ENCODE measurements at places on chromosomes 5 and 9.

- peaks cover 50% of the 10 kb centered on the region for H3K36me3 ChIP-seq
- peaks cover 48% of the 10 kb centered on the region for H3K4me1 ChIP-seq
- H3K27ac ChIP-seq: peak overlapping the region; percentile 50
- ATAC-seq: peak; percentile 44
- H3K27me3 ChIP-seq: no peaks in the 10 kb centered on the region
Observed at GRCh38 chr9:127942216-127943010, 4.8 kb upstream of the DPM2 start.

DNA sequence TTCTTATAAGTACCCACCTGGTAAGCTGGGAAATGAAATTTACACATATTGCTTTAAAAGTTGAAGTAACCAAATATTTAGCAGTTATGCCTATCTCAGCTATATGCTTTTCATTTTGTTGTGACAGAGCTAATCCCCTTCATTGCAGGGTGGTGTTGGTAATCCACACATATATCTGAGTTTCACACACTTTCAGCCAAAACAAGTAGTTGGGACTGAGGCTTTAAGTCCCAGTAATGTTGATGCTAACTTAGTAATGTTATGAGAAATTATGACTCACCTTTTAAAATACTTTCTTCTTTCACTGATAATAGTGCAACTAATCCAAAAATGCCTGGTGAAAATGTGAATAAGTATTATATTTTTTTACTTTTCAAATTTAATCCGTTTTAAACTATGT, 19.2 kb upstream of the RICTOR start:
- no peak overlapping the region for H3K27ac ChIP-seq
- H3K4me1 ChIP-seq: no peaks in the 10 kb centered on the region
- no peaks in the 10 kb centered on the region for H3K36me3 ChIP-seq
- no peak overlapping the region for H3K4me3 ChIP-seq
- H3K27me3 ChIP-seq: peaks cover 8% of the 10 kb centered on the region

GRCh38 chr9:3441197-3441816, 84.5 kb downstream of the RFX3 start:
- peaks cover 19% of the 10 kb centered on the region for H3K4me1 ChIP-seq
- ATAC-seq: peak; percentile 76
- H3K27ac ChIP-seq: no peak overlapping the region
- H3K27me3 ChIP-seq: no peaks in the 10 kb centered on the region
- peaks cover 7% of the 10 kb centered on the region for H3K36me3 ChIP-seq

DNA sequence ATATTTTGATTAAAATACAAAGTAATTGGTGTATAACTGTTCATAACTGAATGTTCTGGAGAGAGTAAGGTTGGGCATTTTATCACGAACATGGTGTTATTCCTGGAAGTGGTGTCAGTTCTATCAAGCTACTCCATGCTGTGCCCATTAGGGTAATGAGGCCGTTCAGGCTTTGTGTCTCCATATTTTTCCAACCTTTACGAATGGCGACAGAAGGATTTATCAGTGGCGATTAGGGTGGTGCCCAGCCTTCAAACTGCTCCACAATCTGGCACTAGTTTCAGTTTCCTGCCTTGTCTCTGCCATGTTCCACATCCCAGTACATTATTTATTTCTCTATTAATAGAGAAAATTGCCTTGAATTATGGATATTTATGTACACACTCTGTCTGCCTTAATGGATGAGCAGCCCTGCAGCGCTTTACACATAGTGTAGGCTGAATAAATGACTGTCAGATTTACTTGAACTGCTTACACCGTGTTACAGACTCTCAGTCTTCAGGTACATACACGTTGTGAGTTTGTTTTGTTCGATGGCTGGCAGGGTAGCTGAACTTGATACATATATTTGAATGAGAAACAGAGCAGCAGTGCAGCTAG, 23.9 kb upstream of the TMC1 start:
- no peaks in the 10 kb centered on the region for H3K36me3 ChIP-seq
- H3K27ac ChIP-seq: no peak overlapping the region
- no peaks in the 10 kb centered on the region for H3K4me1 ChIP-seq
- no peak overlapping the region for H3K4me3 ChIP-seq
- no peak for ATAC-seq

GRCh38 chr5:59528202-59528862, 365.2 kb downstream of the PDE4D start:
- ATAC-seq: no peak
- H3K27me3 ChIP-seq: no peaks in the 10 kb centered on the region
- no peak overlapping the region for H3K4me3 ChIP-seq
- no peak overlapping the region for H3K27ac ChIP-seq
- H3K4me1 ChIP-seq: no peaks in the 10 kb centered on the region

- no peak for ATAC-seq
- no peak overlapping the region for H3K4me3 ChIP-seq
- peaks cover 12% of the 10 kb centered on the region for H3K27me3 ChIP-seq
- H3K4me1 ChIP-seq: peaks cover 17% of the 10 kb centered on the region
Observed at GRCh38 chr5:54718656-54719055, 201.1 kb downstream of the SNX18 start.

DNA sequence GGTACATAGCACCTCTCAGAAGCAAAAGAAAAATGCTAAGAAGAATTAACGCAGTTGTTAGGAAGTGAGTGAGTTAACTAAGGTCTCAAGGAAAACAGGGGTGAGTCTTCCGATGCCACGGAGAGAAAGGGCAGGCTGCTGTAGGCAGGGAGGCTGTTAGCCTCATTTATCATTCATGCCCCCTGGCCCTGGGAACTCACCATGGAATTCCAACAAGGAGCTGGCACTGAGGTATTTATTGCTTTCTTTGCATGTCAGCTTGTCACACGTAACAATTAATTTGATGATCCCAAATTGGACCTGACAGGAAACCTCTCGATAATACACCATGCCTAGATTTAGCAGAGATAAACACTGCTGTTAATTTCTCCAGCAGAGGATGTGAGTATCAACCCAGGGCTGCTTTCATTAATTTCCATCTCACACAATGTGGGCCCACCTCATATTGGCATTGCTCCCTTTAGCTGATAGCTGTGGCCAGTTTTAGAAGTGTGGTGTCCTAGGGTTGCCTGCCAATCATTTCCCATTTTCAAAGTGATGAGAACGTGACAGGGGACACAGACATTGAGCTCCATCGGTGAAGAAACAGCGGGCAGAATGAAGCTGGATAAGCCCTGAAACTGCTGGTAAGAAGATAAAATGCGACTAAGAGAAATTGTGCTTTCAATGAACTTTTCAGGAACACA, 45.3 kb downstream of the DAP start:
- peaks cover 70% of the 10 kb centered on the region for H3K36me3 ChIP-seq
- H3K27me3 ChIP-seq: no peaks in the 10 kb centered on the region
- no peak overlapping the region for H3K4me3 ChIP-seq

DNA sequence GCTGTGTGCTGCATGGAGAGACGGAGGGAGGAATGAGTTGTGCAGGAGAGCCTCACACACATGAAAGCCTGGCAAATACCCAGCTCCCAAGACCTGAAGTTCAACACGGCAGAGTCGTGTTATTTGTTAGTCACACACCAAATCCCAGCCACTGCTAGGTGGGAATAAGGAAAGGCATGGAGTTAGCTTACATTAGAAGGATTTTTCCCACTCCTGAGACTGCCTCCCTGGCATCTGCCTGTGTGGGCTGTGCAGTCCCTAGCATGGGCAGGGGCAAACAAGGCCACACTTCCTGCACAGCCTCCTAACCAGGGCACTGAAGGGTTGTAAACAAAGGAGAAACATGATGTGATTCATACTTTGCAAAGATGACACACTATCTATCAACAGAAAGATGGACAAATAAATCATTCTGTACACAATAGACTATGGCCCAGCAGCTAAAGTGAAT, 306.8 kb downstream of the SPOCK1 start:
- H3K27me3 ChIP-seq: no peaks in the 10 kb centered on the region
- no peak overlapping the region for H3K4me3 ChIP-seq
- H3K4me1 ChIP-seq: no peaks in the 10 kb centered on the region
- ATAC-seq: no peak
- no peaks in the 10 kb centered on the region for H3K36me3 ChIP-seq

DNA sequence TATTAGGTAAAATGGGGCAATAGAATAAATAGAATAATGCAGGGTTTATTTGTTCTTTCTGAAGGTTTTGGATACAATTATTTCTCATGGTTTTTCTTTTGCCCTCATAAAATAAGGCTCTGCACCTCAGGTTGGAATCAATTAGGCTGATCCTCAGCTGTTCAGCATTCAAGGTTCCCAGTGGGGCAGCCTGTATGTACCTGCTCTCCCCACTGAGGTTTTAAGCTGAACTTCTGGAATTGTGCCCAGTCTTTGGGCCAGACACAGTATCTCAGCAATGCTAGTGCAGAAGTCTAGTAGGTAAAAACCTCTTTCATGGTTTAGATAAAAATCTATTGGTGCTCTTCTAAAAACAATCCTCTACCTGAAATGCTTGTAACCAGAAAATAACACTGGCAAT, 98.0 kb downstream of the EDIL3 start:
- no peaks in the 10 kb centered on the region for H3K4me1 ChIP-seq
- no peak for ATAC-seq
- no peaks in the 10 kb centered on the region for H3K36me3 ChIP-seq
- no peak overlapping the region for H3K4me3 ChIP-seq
- H3K27me3 ChIP-seq: no peaks in the 10 kb centered on the region
- no peak overlapping the region for H3K27ac ChIP-seq

GRCh38 chr9:95373069-95373681, 55.7 kb upstream of the FANCC start:
- no peaks in the 10 kb centered on the region for H3K36me3 ChIP-seq
- no peak overlapping the region for H3K27ac ChIP-seq
- no peaks in the 10 kb centered on the region for H3K4me1 ChIP-seq

DNA sequence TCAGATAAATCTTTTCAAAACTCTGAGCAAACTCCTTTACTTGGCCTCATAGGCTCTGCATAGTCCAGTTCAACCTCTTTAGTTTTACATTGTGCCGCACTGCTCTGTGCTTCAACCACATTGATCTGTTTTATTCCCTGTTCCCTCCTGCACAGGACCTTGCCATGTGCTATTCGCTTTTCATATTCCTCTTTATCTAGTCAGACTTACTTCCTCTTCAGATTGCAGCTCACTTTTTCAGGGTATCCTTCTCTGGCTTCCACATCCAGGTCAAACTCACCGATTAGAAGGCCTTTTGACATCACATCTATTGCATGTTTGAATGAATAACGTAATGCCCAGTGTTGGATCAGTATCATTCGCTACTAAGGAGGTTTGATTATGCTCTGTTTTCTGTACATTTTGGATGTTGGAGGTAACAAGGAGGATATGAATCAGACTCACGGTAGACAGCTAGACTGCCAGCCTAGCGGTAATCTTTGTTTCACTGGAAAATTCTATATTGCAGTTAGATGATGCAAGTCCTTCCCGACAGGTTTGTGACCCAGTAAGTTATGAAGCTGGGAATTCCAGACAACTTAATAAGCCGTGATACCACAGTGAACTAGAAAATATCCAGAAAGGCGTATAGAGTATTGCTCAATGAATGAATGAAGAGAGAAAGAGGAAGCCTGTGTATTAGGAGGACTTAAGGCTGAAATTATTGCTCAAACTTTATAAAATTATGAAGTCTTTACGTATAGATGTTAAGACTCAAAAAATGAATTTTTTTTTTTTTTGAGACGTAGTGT, 65.7 kb downstream of the IQGAP2 start:
- no peaks in the 10 kb centered on the region for H3K36me3 ChIP-seq
- no peak overlapping the region for H3K4me3 ChIP-seq
- peaks cover 8% of the 10 kb centered on the region for H3K4me1 ChIP-seq
- H3K27me3 ChIP-seq: no peaks in the 10 kb centered on the region
- ATAC-seq: no peak

DNA sequence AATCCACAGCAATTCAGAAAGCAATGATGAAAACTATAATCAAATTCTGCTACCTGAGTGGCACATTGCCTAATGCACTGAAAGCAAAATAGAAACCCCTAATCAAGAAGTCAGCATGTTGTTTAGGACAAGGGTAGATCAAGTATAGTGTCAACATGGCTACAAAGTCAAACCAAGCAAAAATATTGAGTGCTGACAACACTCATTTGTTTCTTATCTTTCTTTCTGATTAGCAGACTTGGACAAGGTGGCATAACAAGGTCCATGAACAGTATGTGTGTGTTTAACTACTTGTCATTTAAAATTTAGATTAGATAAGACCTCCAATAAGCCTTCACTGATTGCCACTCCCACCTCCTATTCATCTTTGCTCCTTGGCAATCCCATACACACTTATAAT, 332.4 kb downstream of the KIAA0825 start:
- H3K36me3 ChIP-seq: no peaks in the 10 kb centered on the region
- H3K27ac ChIP-seq: no peak overlapping the region
- no peaks in the 10 kb centered on the region for H3K4me1 ChIP-seq
- no peaks in the 10 kb centered on the region for H3K27me3 ChIP-seq
- no peak overlapping the region for H3K4me3 ChIP-seq
- no peak for ATAC-seq

GRCh38 chr9:92377876-92378275, 26.5 kb downstream of the OGN start:
- no peaks in the 10 kb centered on the region for H3K4me1 ChIP-seq
- no peak overlapping the region for H3K27ac ChIP-seq
- ATAC-seq: no peak
- no peaks in the 10 kb centered on the region for H3K27me3 ChIP-seq
- peaks cover 37% of the 10 kb centered on the region for H3K36me3 ChIP-seq
- no peak overlapping the region for H3K4me3 ChIP-seq

- peak; percentile 87 for ATAC-seq
- H3K4me1 ChIP-seq: peaks cover 66% of the 10 kb centered on the region
- peak overlapping the region; percentile 70 for H3K4me3 ChIP-seq
- H3K27ac ChIP-seq: peak overlapping the region; percentile 87
- H3K36me3 ChIP-seq: no peaks in the 10 kb centered on the region
Observed at GRCh38 chr9:37370968-37371563, 51.4 kb upstream of the GRHPR start.

- H3K36me3 ChIP-seq: no peaks in the 10 kb centered on the region
- ATAC-seq: no peak
- H3K27ac ChIP-seq: no peak overlapping the region
- H3K4me3 ChIP-seq: no peak overlapping the region
- H3K27me3 ChIP-seq: peaks cover 49% of the 10 kb centered on the region
Observed at GRCh38 chr5:175854231-175855040, 16.9 kb upstream of the CPLX2 start.

DNA sequence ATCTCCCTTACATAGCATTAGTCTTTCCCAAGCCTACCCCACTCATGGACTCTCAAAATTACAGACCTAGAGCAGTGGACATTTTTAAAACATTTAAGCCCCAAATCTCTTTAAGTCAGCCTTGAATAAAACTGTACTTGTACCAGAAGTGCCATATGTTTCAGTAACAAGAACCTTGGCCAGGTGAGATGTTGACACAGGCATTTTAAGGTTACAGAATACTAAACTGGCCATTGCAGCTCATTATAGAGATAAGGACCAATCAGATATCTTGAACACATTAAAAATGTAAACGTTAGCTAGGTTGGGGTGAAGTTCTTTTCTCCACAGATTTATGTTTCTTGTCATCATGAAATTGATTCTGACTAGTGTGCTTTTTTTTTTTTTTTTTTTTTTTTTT, 103.8 kb upstream of the MIER3 start:
- peaks cover 8% of the 10 kb centered on the region for H3K27me3 ChIP-seq
- no peaks in the 10 kb centered on the region for H3K36me3 ChIP-seq
- H3K27ac ChIP-seq: no peak overlapping the region
- no peaks in the 10 kb centered on the region for H3K4me1 ChIP-seq
- ATAC-seq: no peak
